T-helper 17 cell (primary cell): ENCODE measurements at places on chromosomes 11 and 22.

- DNase-seq: no peak
Measured at GRCh38 chr11:134821422-134821821, 409.4 kb upstream of the B3GAT1 start.

- no peak for DNase-seq
Measured at GRCh38 chr22:45718391-45718790, 46.8 kb downstream of the ATXN10 start.

- DNase-seq: no peak
Measured at GRCh38 chr11:34154059-34154875, 48.8 kb downstream of the NAT10 start.

GRCh38 chr11:117849781-117850414 lies 25.4 kb upstream of the FXYD2 start:
- no peak for DNase-seq

DNA sequence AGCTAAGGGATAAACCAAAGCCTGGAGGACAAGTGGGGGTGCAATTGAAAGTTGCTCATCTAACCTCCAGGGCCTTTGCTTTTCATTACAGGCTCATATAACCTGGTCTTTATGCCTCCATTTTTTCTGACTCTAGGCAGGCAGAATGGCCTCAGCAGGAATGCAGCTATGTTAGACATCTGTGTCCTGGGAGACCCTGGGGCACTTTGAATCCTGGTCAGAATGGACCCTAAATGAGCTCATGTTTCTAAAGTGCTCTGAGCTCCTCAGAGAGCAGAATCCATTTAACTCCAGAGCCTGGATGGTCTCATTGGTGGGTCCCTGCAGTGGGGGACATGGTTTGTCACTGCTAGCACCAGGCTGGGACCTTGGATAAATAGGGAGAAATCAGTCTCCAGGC lies 177.3 kb downstream of the KIRREL3 start:
- no peak for DNase-seq

- DNase-seq: no peak
Measured at GRCh38 chr11:112715056-112715455, 246.2 kb upstream of the NCAM1 start.

- DNase-seq: no peak
Measured at GRCh38 chr11:33063326-33063881, 24.0 kb downstream of the TCP11L1 start.

DNA sequence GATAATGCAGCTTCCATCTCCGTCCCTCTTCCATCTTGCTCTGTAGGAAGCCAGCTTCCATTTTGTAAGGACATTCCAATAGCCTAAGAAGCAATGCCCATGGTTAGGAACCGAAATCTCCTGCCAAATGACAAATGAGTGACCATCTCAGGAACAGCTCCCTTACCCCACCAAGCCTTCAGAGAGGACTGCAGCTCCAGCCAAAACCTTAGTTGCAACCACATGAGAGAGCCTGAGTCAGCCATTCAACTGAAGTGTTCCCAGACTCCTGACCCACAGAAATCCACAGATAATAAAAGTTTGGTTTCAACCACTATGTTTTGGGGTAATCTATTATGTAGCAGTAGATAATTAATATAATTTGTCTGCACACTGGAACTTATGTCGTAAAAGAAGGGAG lies 51.7 kb upstream of the LDLRAD3 start:
- no peak for DNase-seq

GRCh38 chr22:48268771-48269552 lies 1506.5 kb downstream of the TBC1D22A start:
- DNase-seq: no peak

DNA sequence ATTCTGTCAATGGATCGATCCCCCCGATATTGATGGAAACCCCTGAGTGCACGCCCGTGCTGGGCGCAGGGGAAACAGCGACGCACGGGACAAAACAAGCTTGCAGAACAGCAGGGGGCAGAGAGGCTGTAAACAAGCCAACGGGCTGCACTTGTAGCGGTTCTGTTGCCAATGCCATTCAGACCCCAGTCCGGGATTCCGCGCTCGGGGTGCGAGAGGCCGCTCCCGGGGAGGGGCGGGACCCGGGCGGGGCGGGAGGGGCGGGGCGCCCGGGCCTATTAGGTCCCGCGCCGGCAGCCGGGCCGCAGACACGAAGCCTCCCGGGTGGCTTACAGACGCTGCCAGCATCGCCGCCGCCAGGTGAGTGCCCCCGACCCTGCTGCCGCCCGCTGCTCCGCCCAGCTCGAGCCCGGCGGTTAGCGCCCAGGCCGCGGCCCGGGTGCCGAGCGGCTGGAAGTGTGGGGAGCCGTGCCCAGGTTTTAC lies at the start of gene BIK:
TSS of gene BIK (plus strand) at position 307 of the 483 bp plus-strand sequence. CDS start 13,273 bp downstream, outside the sequence.
- DNase-seq: peak; percentile 36

GRCh38 chr11:111312076-111312475 lies 13.7 kb downstream of the POU2AF3 start:
- DNase-seq: no peak

- DNase-seq: no peak
Measured at GRCh38 chr11:130159139-130159538, 443 bp upstream of the ST14 start.

GRCh38 chr11:8098879-8099278 lies 17.9 kb downstream of the TUB start:
- DNase-seq: no peak

GRCh38 chr11:125408311-125408711 lies 87.8 kb downstream of the FEZ1 start:
- DNase-seq: no peak

- DNase-seq: no peak
Measured at GRCh38 chr11:118689503-118689851, 10.0 kb upstream of the TREH start.

DNA sequence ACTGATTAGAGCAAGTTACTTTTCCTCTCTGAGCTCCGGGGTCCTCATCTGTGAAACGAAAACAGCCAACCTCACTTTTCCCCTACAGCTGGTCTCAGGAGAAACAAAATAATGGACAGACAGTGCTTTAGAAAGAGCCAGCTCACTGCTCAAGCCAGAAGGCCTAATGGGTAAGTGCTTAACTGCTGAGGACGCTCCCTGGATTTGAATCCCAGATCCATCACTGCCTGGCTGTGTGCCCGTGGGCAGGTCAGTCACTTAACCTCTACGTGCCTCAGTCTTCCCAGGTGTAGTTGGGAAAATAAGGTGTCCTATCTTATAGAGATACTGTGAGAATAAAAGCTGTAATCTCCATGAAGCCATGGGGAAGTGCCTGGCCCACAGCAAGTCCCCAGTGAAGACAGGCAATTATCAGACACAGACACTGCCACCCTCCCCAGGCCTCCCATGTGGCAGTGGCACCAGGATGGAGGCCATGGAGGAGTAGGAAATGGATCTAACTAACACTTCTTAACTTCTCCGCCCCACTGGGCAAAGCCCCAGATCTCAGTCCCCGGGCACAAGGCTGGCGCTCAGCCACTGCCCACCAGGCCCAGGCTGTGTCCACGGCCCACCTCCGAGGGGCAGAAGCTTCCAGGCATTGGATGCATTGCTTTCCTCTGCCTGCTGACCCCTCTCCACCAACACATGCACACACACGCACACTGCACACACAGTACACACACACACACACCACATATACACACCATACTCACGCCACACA lies 9.2 kb downstream of the TP53I11 start:
- DNase-seq: no peak

- DNase-seq: peak; percentile 72
Measured at GRCh38 chr11:118930094-118930712, 4.5 kb upstream of the BCL9L start.

- DNase-seq: no peak
Measured at GRCh38 chr11:119181677-119182412, 3.4 kb upstream of the NHERF4 start.

- no peak for DNase-seq
Measured at GRCh38 chr11:73446766-73447165, 70.6 kb downstream of the RELT start.

DNA sequence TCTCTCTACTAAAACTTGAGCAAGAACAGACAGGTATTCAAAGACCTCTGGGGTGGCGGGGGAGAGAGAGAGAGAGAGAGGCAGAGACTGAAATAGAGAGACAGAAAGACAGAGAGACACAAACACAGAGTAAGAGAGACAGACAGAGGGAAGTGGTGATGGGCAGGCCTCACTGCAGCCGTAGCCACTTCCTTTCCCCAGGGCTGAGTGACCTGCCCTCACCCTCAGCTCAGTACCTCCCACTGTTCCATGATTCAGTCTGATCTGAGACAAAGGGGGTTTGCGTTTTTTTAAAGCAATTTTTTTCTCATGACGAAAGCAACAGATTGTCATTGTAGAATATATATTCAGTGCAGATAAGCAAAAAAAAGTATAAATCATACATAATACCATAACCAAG lies 607.9 kb upstream of the B3GAT1 start:
- no peak for DNase-seq

DNA sequence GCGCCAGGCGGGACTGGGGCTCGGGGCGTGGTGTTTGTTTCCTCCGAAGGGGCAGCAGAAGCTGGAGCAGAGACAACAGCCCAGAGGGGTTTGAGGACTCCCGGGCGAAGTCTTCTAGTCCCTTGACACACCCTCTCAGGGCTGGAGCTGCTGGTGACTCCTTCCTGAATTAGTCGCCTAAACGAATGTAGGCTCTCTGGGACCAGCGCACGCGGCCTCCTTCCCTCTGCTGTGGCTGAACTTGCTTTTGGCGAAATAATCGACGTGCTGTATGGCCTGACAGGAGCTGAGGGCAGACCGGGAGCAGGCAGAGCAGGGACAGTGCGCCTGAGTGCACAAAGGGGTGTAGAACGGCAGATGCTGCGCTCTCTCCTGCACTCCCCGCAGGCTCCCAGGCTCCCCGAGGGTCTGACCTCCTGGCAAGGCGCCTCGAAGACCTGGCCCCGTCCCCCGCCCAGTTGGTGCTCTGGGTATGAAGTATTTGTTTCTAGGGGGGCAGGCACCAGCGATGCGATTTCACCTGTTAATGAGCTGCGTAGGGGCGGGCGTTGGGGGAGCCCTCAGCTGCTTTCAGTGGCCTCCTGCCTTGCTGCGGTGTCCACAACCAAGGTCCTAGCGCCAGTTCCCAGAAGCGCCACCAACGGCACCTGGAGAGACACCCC lies 5.3 kb downstream of the SLC17A6 start:
- no peak for DNase-seq

- DNase-seq: no peak
Measured at GRCh38 chr22:35587447-35587870, 29.7 kb downstream of the MB start.

GRCh38 chr11:33540427-33540826 lies 160.2 kb downstream of the C11orf91 start:
- DNase-seq: no peak

- no peak for DNase-seq
Measured at GRCh38 chr11:112637876-112638275, 323.3 kb upstream of the NCAM1 start.

DNA sequence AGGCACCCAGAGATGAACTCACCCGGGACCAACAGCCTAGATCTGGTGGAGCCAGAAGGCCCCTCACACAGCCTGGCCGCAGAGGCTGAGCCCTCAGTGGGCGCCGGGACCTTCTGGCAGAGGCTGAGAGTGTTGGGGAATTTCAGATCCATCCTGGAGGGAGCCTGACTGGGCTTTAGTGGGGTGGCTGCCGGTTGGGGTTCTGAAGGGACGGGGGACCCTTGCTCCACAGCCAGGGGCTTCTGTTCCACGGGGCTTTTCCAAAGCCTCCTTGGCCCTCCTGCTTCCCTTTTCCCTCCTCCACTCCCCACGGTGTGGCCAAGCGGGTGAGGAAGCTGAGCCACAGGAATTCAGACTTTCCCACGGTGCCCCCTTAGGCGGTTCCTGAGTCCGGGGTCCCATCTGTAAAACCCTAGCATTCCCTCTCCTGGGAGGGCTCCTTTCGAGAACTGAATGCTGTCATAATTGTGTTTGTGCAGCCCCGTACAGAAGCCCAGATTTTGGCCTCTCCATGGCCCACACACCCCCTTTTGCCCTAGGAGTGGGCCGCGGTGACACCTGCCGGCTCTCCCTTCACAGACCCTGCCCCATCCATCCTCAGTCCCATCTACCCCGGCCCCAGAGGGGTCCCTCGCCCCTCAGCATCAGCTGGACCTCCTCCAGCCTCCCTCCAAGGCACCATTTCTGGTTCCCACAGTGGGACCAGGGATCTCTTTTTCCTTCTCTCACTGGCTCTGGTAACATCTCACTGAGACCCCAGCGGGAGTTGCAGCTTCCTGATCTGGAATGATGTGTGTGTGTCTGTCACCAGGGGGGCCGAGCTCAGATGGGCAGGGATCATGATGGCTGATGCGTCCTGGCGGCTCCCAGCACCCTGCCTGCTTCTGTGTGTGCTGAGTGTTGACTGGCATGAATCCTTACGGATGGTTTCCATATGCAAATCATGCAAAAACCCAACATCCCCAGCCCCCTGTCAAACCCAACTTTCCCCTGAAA lies 1048.4 kb downstream of the TBC1D22A start:
- DNase-seq: no peak

GRCh38 chr11:19502691-19503253 lies 209.9 kb upstream of the NAV2 start:
- DNase-seq: no peak

DNA sequence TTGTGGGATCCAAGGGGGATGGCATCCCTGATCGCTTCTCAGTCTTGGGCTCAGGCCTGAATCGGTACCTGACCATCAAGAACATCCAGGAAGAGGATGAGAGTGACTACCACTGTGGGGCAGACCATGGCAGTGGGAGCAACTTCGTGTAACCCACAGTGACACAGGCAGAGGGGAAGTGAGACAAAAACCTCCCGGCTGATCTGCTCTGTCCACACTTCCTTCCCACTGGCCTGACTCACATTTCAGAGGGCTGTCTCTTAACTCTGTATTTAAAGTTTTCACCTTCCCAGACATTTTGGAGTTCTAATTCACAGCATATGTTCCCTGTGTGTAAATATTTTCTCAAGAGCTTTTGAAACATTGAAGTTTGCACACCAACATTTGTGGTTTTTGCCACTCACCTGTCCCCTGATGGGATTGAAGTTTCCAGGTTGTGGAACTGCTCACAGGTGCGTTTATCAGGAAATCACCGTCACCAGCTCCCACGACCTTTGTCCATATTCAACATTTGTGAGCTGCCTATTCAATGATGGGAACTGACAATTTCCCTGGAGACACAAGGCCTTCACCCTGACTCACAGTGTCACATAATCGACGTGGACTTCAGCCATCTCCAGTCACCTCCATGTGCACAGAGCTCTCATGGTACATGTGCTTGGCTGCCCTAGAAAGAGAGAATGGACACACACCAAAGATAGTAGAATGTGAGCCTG lies 99.2 kb downstream of the VPREB1 start:
- no peak for DNase-seq

GRCh38 chr11:80320226-80320625 lies 879.4 kb upstream of the TENM4 start:
- DNase-seq: no peak
